ENCODE measurements at places on chromosomes 1 and 21. TPM values are rescaled to one million over a fixed set of nuclear protein-coding genes. Genes with fewer than 3 reads are reported as not detected.

Gene SHISA4
- 4.0 TPM for total RNA-seq

Gene LRRC41
- 41.8 TPM for total RNA-seq

Gene HES3
- total RNA-seq: not detected

DNA sequence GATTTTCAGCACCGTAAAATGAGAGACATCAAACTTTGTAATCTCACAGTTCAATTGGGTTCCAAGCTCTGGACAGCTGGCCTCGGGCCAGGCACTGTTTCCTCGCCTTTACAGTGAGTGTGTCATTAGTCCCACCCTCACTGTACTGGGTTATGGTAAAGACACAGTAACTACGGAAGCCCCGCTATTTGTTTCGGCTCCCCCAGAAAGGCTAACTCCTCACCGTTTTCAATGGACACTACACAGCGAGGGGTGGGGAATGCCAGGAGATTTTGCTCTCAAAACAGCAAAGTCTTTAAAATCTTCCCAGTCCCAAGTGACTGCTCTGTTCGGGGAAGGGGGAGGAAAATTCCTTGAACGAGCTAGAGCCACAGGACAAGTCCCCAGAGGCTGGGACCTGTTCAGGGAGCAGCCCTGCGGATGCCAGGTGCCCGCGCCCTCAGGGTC is 757 bp upstream of the SPSB1 start:
- DNase-seq: peak; percentile 91

- no peak for DNase-seq
These were observed 9.0 kb upstream of the RPL5 start for GRCh38 chr1:92822879-92823278.

- DNase-seq: no peak
These were observed 226.4 kb downstream of the PLA2G4A start for GRCh38 chr1:187054862-187055757.

- no peak for DNase-seq
These were observed 7.2 kb upstream of the WARS2 start for GRCh38 chr1:119147661-119148090.

Gene LGR6
- 1.3 TPM for total RNA-seq

Gene CHD1L
- 33.8 TPM for total RNA-seq

DNA sequence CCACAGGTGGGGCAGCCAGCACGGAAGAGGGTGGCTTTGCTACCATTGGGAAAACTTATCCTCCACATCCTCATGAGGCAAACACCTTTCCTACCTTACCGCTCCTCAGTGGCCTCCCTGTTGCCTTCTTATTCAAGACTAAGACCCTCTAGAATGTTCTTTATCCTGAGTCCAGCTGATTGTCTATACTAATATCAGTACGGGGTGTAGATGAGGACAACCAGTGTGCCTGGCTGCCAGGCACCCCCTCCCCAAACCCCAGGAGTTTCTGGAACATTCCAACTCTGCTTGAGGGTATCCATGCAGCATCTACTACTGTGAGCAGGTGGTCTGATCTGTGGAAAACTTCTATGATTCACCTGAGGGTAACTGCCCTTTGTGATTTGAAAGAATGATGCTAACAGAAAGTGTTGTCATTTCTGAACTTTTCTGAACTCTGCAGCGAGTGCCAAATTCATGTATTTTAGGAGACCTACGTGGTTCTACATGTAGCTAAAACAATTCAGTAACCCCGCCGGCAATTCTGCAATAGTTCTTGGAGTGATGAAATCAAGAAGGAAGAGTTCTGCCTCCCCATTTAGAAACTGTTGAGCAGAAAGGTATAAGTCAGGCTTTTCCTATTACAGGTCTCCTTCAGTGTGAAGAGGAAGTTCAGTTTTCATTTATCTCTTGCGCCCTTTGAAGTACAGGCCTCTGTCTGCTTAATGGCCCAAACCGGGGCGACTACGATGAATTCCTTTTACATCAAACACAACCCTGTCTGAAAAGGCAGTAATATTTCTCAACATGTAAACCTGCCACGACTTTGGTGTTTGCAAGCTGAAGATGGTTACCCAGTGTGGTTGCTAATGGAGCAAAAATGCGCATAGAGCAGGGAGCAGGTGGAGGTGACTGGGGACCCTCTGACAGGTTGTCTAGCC is 80.4 kb downstream of the RUNX1 start:
- DNase-seq: no peak

- no peak for DNase-seq
These were observed 117.0 kb upstream of the GALNT2 start for GRCh38 chr1:229950020-229950419.

- no peak for DNase-seq
These were observed 14.8 kb upstream of the NCMAP start for GRCh38 chr1:24540906-24541710.

DNA sequence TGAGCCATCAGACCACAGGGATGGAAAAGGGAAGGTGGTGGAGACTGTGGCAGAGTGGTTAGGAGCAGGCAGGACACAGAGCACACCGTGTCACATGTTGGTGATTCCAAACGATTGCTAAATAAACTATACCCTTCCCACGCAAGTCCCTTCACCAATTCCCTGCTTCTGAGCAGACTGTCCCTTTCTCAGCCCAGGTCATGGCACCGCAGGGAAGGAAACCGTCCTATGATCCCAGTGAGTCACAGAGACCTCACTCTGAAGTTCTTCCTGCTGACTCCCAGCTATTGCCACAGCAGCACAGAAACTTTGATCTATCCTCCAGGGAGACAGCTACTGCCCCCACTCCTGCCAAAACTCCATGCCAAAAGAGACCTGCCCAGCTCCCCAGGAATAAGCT is 19.2 kb downstream of the RIMS3 start:
- DNase-seq: no peak

- no peak for DNase-seq
These were observed 38.2 kb upstream of the CSF3R start for GRCh38 chr1:36520771-36521420.

GRCh38 chr1:181352695-181353094 is 130.6 kb upstream of the CACNA1E start:
- DNase-seq: no peak

DNA sequence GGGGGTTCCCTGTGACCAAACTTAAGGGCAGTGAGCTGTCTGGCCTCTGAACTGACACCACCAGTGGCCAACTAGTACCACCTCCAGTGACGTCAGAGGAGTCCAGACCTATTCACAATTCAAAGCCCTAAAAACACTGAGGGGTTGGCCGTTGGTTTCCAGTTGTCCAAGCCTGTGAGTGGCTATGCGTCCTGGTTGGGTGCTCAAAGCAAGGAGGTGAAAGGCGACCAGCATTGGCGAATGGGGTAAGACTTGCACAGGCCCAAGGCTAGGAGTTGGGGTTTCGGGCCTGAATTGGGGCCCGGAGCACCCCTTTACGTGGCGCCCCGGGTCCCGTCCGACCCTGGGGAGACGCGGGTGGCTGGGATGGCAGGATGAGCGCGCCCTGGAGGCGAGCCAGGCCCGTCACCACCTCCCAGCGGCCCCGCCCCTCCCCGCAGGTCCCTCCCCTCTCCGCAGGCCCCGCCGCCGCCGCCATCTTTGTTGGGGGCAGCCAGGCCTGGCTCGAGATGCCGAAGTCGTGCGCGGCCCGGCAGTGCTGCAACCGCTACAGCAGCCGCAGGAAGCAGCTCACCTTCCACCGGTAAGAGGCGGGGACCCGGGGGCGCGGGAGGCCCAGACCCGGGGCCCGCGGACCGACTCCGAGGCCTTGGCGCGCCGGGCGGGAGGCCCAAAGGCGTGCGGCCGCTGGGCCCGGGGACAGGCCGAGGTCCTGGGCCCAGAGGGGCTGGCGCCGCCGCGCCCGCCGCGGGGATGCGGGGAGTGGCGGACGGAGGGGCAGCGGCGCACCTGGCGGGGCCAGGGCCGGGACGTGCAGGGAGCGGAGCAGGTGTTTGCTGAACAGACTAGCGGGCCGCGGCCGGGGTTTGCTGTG is at the start of gene THAP3:
THAP3 (plus strand) TSS at position 159 of the 874 bp plus-strand sequence; CDS start at position 510, 351 bp downstream.
- DNase-seq: peak; percentile 93

- DNase-seq: no peak
These were observed 358.4 kb downstream of the NTNG1 start for GRCh38 chr1:107499139-107499744.

Gene MMP23B
- 8.7 TPM for total RNA-seq

Gene C1orf87
- 0.14 TPM for total RNA-seq

GRCh38 chr1:17316704-17317103 is 8.7 kb downstream of the PADI4 start:
- DNase-seq: no peak

- DNase-seq: no peak
These were observed 49.1 kb upstream of the BCL9 start for GRCh38 chr1:147492207-147492606.

GRCh38 chr1:198638894-198639635 is at the start of gene PTPRC:
TSS of gene PTPRC (plus strand) at chr1:198639040. CDS start at chr1:198639269, 229 bp downstream.
- DNase-seq: no peak

GRCh38 chr1:45023663-45024062 is 11.6 kb downstream of the UROD start:
- DNase-seq: no peak

GRCh38 chr1:93740601-93741031 is 59.0 kb upstream of the BCAR3 start:
- no peak for DNase-seq

Gene BNIPL
- total RNA-seq: 0.63 TPM

DNA sequence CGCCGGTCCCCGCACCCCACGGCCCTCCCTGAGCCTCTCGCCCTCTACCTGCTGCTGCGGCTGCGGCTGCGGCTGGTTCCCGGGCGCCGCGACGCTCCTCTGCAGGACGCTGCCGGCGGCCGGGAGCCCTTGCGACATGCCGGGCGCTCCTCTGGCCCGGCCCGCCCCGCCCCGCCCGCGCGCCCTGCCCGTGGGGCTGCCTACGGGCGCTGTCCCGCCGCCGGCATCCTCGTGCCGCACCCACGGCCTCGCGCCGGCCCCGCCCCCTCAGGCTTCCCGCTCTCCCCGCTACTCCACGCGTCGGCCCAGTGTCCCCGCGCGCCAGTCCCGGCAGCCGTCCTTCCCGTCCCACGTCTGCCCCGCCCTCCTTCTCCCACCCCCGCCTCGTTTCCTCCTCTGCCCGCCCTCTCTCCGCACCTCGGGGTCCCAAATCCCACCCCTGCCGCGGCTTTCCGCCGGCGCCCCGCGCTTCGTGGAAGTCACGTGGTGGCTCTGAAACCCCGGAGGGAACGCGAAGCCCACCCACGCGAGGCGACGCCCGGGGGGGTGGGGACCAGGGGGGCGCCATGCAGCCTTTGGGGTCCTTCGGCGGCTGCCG is at the start of gene BATF3:
BATF3 (minus strand) TSS at position 216 of the 598 bp plus-strand sequence; CDS start at position 138, 78 bp downstream.
- peak; percentile 71 for DNase-seq

- DNase-seq: no peak
These were observed 4.6 kb downstream of the GSTM5 start for GRCh38 chr1:109716570-109717090.

DNA sequence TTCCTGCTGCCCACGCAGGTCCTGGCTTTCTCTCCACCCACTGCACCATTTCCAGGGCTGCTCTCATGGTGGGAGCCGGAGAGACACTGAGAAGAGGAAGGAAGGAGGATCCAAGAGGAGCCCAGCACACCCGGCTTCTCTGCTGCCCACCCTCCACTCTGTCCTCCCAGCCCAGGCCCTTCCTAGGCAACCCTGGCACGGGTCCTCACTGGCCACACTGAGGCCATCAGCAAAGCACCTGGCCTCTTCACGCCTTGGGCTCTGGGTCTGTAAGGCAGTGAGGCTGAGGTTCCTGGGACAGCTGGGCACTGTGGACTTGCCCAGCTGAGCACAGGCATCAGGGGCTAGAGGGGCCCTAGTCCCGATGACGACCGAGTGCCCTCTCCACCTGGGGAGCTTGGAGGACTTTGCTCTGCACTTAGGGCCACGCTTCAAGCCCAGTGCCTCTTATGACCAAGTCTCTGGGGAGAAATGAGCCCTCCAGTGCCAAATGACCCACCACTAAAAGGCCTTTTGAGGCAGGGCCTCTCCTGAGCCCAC is 43.1 kb downstream of the PDE9A start:
- DNase-seq: no peak

- peak; percentile 79 for DNase-seq
These were observed 500.4 kb downstream of the PTPRU start for GRCh38 chr1:29736582-29737188.

Gene SLC44A3
- total RNA-seq: 89.1 TPM

- no peak for DNase-seq
These were observed 75.7 kb upstream of the RAVER2 start for GRCh38 chr1:64669098-64669675.

DNA sequence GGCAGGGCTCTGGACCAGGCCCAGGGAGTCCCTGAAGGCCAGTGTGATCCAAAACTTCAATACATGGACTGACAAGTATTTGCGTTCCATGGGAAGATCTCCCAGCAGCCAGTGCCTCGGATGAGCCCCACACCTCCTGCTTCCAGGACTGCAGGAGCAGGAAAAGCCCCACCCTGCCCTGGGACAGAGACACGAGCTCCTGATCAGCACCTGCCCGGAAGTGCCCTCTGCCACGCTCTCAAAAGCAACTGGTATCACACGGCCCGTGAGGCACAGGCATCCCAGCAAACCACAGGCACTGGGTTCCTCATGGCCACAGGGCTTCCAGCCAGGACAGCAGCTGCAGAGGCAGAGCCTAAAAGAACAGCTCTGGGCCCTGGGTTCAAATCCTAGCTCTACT is 48.6 kb downstream of the ACOT7 start:
- DNase-seq: peak; percentile 68
